NCI-H748 treated with DMSO at 0.1 percent for 48 hours (cell line): ENCODE measurements at places on chromosomes 12 and 14.

DNA sequence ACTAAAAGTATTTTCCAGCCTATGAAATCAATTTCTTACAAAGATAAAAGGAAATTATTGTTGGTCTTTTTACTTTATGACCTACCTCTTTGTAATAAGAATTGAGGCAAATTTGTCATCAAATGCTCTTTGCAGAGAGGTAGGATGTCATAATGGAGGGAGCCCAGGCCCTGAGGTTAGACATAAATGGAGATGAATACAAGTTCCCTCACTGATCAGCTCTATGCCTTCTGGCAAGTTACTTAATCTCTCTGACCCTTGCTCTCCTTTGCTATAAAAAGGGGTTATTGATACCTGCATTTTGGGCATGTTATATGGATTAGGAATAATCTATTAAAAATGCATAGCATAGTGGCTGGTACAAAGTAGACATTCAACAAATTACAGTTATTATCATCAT is 146.9 kb upstream of the KRR1 start:
- no peak for DNase-seq

- DNase-seq: no peak
Observed at GRCh38 chr12:94163850-94164249, 15.5 kb downstream of the PLXNC1 start.

- DNase-seq: no peak
Observed at GRCh38 chr12:17592472-17592871, 497.5 kb downstream of the RERGL start.

DNA sequence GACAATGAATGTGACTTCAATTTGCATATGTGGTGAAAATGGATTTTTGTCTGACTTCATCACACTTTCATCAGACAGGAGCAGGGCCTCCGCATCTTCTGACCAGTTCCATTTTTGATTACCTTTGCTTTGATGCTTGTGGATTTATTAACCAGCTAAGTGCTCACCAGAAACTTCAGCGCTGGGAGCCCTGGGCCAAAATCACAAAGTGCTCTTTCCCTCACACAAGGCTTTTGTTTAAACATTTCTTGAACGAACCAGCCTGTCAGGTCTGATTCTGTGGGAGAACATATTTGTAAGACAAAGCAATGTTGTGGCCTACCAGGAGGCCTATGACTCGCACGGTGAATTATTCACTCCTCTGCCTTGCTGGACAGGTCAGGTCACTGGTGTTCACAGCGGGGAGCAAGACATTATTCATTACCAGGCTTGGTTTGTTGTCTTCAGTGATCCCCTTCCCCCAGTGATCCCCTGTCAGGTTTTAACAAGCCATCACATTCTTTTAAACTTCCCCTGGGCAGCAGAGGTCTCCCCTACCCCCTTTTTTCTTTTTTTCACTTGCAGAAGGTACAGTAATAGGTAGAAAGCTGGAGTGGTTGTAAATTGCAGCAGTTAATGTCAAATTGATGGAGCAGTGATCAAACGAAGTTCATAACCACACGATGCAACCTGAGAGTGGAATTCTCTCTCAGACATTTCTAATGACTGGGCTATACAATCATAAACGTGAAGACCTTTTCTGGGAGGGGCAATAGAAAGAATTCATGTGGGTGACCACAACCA is 167.5 kb upstream of the PRICKLE1 start:
- DNase-seq: no peak

- no peak for DNase-seq
Observed at GRCh38 chr14:51138404-51139103, 43.6 kb upstream of the TRIM9 start.

GRCh38 chr14:104119119-104119487 is 19.3 kb upstream of the KIF26A start:
- DNase-seq: no peak

- no peak for DNase-seq
Observed at GRCh38 chr12:116759783-116760621, 21.9 kb downstream of the RNFT2 start.

DNA sequence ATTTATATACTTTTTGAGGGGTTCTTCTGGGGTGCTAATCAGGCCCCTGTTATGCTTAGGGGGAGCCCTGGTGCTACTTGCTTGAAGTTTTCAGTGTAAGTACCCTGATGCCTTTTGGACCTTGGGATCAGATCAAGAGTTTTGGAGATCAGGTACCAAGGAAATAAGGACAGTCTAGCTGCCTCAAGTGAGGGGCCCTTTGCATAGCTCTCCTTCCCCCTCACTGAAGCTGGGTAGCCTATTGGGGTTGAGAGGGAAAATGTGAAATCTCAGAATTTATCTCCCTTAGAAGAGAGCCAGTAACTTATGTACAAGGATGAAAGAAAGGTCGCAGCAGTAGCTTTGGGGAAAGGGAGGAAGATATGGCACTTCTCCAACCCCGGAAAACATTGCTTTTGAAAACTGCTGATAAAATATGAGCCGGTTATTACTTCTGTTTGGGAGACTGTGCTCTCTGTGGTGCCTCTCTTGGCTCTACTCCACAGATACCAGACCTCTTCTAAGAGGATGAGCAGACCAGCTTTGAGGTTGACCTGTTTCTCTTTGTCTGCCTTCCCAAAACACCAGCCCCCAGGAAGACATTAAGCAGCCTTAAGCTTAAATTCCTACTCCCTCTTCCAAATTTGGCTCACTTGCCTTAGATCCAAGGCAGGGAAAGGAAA is 8.8 kb upstream of the AMHR2 start:
- DNase-seq: no peak

DNA sequence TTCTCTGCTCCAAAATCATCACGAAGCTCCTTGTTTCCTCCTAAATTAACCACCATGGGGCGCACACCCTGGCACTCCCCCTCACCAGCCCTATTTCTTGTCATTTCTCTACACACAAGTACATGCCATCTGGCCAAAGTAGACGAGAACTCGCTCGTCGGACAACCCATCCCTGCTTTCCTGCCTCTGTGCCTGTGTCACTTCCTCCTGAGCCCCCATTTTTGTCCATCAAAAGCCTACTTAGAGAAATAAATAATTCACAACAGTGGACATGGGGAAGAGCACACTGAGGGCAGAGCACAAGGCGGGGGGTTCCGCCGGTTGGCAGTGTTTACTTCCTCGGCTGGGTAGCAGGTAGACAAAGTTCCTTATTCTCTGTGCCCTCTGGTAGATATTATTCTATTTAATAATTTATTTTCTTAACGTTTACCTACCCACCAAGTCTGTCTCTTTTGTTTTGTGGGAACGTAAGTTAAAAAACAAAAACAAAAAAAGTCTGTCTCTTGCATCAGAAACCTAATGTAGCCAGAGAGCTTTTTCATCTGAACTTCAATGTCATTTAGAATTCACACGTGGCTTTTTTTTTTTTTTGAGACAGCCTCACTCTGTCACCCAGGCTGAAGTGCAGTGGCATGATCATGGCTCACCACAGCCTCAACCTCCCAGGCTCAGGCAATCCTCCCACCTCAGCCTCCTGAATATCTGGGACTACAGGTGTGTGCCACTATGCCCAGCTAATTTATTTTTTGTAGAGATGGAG is 6.0 kb downstream of the VPS37B start:
- no peak for DNase-seq
